Activated naive CD4-positive, alpha-beta T cell treated with Interleukin-2 at 50 U/mL for 16 hours (primary cell): ENCODE measurements at places on chromosomes 1 and 21.

GRCh38 chr1:164648636-164649035, 89.7 kb downstream of the PBX1 start:
- no peak for DNase-seq

GRCh38 chr21:24050231-24050630, 1557.0 kb downstream of the MRPL39 start:
- no peak for DNase-seq

GRCh38 chr1:184456189-184456588, 69.4 kb downstream of the C1orf21 start:
- DNase-seq, result no peak

- DNase-seq, result no peak
Observed at GRCh38 chr1:26021647-26022403, at the start of gene EXTL1. Gene EXTL1, plus strand, starts transcription at chr1:26021775. Its CDS starts 872 bp downstream, at chr1:26022647.

DNA sequence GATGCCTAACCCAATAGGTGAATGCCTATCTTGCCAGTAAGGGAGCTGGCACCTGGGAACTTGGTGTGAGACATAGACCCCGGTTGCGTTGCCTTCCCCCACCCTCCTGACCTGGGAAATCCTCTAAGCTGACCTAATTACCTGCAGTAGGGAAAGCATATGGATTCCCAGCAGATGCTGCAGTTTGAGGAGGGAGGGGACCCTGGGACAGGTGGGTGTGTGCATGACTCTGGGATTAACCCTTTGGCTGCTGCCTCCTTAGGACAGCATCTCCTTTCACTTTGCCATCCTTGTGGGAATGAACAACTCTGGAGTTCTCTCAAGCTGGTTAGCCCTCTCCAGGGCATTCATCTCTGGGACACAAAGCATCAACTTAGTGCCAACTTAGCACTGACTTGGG, 16.4 kb upstream of the NFASC start:
- DNase-seq, result no peak

DNA sequence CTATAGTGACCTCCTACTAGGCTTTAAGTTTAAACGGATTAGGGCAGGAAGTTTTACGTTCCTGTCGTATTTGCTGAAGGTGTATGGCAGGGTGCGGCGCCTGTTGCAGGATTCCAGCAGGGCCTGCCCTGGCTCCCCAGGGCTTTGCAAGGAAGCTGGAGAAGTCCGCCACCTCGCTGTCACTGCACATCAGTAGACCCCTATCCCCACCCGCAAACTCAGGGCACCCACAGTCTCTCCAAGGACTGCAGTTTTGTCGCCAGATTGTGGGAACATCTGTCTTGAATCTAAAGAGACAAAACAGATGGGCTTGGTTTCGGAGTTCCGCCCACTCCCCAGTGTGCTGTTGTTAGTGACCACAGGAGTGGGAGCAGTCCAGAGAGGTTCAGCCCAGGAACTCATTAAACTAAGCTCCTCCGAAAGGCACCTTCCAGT, 110.8 kb downstream of the CDC7 start:
- DNase-seq, result no peak
